T-helper 17 cell (primary cell): ENCODE measurements at places on chromosomes 7 and 10.
A peak's percentile ranks its signal among the peaks of the same experiment; 100 is the strongest.

- DNase-seq = no peak
Measured at GRCh38 chr7:20146451-20146850, 70.7 kb downstream of the MACC1 start.

GRCh38 chr7:117152213-117153007 lies 170.4 kb downstream of the WNT2 start:
- DNase-seq = no peak

DNA sequence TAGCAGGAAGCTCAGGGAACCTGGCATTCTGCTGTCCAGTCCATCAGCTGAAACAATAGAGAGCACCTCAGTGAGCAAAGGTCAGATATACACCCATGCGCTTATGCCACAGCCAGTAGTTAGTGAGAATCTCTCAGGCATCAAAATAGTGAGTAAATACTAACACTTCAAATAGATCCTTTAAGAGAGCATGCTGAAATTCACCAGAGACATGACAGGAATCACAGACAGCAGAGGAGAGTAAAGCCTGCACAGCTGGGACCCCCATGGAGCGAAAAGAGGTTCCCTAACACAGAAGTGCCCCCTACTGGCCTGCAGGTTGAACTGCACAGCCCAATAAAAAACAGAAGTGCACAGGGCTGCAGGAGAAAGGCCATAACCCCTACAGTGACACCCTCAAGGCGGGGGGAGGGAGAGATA lies 57.6 kb upstream of the ANTXRL start:
- no peak for DNase-seq

DNA sequence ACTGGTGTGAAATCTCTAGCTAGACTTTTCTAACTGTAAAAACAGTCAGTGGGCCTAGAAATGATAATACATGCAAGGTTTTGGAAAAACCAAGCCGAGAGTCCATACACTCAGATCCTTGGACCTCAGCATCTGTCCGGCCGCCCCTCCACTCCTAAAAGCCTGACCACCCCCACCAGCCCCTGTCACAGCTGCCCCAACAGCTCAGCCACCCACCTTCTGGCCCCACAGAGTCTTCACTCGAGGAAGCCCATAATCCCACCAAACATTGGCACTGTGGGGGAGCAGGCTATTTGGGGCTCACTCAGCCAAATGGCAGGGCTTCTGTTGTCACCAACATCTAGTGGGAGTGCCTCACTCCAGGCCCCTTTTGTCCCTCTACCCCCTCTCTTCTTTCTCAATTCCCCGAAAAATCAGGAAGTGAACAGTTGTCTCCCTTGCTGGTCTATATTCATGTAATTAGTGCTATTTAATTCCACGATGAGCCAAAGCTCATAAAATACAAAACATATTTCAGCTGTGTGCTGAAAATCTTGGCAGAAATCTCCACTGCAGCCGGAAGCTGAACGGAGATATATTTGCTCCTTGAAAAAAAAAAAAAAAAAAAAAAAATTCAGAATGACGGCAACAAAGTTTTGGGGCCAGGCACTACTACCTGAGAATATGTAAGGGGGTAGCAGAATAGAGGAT lies 55.5 kb downstream of the PLXNA4 start:
- no peak for DNase-seq

DNA sequence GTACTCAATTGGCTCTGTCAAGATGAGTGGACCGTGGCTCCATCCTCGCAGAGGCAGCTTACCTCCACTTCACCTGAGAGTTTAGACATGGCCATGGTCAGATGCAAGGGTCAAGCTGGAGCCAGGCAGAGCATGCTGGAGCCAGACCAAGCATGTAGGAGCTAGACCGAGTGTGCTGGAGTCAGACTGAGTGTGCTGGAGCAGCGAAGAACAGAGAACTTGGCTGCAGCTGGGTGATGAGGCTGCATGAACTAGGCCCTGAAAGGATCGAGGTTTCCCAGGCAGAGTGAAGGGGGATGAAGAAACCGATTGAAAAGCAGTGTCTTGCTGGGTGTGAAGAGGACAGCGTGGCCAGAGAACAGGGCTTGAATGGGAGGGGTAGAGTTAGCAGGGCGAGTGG lies 86.1 kb downstream of the MKI67 start:
- DNase-seq = no peak

DNA sequence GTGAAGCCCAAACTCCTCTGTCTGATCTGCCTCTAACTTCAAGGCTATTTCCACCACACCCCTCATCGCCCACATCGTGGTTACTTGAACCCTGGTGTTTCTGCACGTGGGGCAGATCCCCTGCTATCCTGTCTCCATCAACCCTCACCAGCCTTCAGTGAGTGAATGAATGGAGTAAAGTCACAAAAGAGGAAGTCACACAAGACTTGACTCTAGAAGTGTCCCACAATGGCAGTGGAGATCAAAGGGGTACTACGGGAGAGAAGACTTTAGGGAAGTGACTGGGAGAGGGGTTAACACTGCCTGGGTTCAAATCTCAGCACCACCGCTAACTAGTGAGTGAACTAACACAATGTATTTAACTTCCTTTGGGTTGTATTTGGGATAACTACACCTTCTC lies 85.9 kb downstream of the COBL start:
- no peak for DNase-seq

- DNase-seq = no peak
Measured at GRCh38 chr7:25360451-25360850, 132.2 kb upstream of the NPVF start.

DNA sequence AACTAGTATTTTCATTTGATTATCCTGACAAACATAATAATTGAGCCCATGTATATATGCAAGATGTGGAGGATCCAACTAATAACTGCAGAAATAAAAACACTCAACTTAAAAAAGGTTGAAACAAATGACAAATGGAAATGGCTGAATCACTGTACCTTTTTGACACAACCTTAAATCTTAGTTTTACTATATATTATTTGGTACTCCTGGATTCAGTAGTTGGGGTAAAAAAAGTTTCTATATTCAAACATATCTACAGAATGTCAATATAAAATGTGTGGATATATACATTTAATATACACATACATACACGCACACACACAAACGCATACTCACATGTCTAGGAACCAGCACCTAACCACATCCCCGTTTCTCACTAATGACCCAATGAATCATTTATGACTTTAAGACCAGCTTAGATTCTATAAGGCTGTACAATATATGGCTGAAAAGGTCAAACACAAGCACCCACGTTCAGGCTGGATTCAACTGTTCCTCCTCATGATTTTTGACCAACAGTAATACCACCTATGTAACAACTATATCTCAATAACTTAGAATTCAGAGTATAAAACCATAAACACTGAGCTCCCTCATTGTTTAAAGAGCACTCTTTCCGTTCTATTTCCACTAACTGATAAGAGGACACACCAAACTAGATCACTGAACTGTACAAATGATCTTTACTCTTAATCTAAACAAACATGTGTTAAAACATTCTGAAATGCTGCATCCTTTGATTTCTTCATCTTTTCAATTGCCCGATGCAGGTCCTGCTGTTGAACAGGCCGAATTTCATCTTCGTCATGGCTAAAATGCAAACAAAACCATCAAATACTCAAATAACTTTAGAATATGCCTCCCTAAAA lies 63.8 kb downstream of the ATAD1 start:
- DNase-seq = no peak

DNA sequence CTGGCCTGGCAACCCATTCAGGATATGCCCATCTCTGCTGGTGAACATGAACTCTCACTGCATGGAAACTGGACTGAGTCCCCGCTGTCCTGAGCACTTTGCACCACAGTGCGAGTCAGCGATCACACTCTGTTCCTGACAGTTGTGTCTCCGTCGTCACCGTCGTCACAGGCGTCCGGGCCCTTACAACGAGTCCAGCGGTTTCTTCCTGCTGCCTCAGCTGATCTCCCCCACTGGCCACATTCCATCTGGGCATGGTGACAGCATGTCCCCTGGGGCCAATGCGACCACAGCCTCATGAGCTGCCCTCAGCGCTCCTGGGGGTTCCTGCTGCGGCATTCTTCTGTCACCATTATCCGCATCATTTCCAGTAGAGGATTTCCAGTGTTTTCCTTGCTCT lies 76.8 kb upstream of the KLF6 start:
- DNase-seq = no peak

DNA sequence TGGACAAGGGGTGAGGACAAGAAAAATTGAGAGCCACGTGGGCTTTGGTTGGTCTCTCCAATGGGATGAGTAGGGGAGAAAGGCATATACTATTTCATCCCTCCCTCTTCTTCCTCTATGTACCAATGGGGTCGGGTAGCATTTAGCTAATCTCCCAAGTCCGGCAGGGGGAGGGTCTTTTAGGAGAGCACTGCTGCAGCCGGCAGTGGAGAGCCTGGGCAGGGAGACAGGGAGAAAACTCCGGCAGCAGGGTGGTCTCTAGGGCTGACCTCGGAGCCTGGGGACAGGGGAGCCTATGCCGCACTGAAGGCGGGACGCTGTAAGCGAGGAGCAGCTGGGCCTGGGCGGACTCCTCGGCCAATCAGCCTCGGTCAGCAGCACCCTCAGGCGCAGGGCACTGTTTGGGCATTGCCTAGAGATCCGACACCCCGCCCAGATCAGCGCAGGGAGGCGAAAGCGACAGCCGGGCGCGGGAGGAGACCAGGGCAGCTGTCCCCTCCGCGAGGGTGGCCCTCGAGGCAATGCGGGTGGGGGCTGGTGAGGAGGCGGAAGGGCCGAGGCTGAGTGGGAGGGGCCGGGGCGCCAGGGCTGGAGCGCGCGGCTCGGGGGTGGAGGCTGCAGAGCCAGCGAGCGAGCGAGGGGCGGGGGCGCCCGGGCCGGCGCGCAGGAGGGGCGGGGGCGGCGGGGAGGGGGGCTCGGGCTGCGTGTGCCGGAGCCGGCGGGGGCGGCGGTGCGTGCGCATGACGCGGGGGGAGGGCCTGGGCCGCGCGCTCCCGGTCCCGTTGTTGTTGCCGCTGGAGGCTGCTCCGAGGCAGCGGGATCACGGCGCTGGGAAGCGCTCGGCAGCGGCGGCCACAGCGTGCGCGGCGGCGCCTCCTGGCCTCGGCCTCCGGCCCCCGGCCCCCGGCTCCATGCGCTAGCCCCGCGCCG lies at the start of gene AGAP3:
Gene AGAP3 (plus strand): TSS at position 785 of the 930 bp plus-strand sequence. CDS start 267 bp downstream, outside the sequence.
- no peak for DNase-seq

DNA sequence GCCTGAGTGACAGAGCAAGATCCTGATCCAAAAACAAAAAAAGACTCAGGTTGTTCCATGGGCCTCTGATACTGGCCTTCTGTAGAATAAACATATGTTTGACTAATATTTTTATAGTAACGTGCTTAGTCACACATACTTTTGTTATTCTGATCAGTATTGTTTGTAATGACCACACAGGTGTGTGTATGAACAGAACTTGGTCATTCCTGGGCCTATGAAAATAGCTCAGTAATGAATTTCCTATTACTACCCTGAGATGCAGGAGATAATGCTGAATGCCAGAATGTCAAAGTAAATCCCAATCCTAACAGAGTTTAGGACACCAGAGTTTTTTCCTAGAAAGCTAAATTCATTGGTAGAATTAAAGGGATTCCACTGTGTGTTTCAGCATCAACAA lies 108.7 kb downstream of the DOCK4 start:
- DNase-seq = no peak

- no peak for DNase-seq
Measured at GRCh38 chr10:106175760-106176377, 988.6 kb downstream of the SORCS1 start.

- peak; percentile 56 for DNase-seq
Measured at GRCh38 chr10:100998183-100998990, 1.2 kb upstream of the LZTS2 start.

DNA sequence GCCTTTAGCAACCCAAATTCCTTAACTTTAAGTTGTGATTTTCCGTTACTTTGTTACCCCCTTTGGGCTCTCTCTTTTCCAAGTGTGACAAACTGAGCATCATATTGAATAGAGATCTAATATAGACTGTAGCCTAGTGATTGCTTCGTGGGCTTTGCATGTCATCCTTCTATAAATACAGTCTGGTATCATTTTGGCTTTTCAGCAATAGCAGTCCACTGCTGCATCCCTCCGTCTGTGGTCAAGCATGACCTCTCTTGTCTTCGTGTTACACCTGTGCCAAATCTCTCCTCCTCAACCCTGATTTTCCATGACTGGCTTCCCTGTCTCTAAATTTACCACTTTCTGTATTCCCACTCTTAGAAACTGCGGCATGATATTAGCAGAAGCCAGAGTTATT lies 53.8 kb upstream of the AGK start:
- DNase-seq = no peak

DNA sequence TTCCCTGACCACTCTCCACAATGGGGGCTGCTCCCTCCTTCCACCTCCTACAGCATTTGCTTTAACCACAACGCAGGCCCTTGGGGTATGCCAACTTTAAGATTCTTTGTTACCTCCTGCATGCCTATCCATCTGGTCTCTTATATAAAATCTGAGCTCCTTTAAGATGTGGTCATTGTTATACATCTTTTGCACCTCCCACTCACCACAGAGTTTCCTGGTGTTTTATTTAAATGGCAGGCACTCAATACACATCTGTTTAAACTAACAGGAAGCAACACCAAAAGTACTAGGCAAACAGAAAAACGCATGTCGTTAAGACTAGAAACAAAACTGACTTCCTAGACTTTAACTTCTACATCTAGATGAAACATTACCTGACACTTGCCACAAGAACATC lies 36.3 kb downstream of the SLC25A13 start:
- no peak for DNase-seq

- no peak for DNase-seq
Measured at GRCh38 chr10:116716381-116716780, 26.0 kb downstream of the HSPA12A start.

GRCh38 chr10:91756286-91756685 lies 41.9 kb upstream of the TNKS2 start:
- no peak for DNase-seq

DNA sequence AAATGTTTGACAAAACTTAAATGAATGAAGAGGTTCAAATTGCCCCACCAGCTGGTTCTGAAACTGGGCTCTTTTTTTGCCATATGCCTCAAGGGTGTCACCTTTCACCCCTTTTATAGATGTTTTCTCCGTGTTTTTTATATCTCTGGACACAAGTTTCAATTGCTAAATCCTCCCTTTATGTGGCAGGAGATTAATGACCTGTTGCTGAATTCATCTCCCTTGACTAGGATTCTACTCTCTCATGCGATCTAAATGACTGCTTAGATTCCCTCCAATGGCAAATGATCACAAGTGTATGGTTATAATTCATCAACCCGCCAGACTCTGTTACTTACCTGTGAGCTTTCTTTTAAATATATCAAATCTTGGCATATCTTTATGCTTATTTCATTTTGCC lies 677.0 kb upstream of the POT1 start:
- DNase-seq = no peak

DNA sequence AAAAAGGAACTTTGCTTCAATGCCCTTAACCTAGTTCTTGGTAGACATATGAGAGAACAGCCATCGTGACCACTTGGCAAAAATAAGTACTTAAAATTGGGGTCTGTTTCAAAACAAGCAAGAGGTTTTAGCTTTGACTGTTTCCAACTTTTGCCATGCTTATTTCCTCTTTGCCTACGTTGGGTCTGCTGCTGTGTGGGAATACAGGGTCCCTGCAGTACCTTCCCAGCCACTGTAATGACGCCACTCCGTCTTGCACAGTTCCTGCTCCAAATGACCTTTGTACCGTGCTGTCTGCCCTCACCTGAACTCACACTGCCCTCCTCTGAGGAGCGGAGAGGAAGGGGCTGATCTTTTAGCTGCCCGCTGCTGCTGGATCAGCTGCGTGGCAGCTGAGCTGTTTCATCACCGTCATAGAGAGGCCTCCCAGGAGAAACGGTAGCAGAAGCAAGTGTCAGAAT lies 133.1 kb downstream of the MAPK8 start:
- no peak for DNase-seq
